ENCODE measurements at places on chromosomes 2 and 18.
A peak's percentile ranks its signal among the peaks of the same experiment; 100 is the strongest.

DNA sequence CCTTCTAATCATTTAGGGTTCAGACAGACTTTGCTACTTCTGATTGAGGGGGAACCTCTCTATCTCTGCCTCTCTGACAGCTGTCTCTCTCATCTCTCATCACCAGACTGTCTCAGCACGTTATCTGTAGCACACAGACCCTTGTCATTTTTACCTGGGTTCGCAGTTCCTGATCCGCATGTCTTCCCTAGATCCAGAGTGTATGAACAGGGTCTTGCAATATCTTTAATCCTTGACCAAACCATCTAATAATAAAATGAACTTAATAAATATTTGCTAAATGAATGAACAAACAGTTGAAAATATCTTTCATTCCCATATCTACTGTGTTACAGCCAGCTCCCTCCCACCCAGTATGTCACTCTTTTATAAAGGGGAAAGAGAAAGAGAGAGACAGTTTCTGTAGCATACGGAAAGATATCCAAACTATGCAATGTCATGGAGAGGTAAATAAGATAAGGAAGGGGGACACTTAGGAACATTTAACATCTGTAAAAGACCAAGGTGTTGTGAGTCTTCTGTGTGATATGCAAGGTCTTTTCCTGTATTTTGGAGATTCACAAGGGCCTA, 507.6 kb downstream of the SUCLG1 start:
- no peak for DNase-seq

DNA sequence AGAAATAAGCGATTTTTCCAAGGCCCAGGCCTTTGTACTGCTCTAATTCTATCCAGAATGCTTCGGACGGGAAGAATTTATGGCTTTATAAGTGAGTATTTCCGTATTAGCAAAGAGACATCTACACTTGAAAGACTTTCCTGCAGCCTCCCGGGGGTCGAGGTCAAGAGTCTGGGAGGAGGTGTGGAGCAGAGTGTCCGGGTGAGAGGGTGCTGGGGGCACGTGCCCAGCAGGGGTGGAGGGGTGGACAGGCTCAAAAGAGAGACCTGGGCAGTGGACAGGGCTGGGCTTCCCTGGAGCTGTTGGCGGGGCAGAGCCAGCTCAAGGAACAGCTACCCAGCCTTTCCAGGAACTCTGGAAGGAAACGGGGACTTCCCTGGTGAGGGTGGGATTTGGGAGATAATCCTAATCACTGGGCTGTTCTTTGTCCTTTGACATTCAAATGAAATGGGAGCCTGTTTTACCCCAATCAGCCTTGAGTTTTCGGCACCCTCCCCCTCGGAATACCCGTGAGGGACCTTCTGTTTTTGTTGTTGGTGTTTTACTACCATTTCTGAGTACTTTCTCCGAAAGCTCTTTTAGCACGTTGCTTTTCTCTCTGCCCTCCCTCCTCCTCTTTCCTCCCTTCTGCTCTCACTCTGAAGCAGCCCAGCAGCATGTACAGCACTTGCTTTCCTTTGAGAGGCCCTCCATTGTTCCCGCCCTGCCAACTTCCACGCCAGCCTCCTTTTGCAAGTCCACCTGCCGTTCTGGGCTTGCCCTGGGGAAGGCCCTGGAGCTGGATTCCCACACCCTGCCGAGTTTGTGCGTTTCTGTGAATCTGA, 164.7 kb downstream of the AGAP1 start:
- peak; percentile 80 for DNase-seq

DNA sequence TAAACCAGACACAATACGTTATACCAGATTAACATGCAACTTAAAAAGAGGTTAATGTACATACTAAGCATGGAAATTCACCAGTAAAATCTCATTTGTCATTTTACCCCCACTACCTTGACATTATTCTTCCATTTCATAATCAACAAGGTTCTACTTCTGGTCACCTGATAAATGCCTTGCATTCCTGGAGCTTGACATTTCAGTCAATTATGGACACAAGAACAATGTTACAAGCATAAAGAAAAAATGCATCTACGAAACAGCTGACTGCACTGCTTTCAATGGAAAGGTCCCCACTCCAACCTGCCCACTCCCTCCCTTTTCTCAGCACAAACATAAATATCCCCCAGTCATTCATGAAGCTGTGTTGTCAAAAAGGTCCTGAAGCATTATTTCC, 31.4 kb downstream of the ARL5A start:
- no peak for DNase-seq

DNA sequence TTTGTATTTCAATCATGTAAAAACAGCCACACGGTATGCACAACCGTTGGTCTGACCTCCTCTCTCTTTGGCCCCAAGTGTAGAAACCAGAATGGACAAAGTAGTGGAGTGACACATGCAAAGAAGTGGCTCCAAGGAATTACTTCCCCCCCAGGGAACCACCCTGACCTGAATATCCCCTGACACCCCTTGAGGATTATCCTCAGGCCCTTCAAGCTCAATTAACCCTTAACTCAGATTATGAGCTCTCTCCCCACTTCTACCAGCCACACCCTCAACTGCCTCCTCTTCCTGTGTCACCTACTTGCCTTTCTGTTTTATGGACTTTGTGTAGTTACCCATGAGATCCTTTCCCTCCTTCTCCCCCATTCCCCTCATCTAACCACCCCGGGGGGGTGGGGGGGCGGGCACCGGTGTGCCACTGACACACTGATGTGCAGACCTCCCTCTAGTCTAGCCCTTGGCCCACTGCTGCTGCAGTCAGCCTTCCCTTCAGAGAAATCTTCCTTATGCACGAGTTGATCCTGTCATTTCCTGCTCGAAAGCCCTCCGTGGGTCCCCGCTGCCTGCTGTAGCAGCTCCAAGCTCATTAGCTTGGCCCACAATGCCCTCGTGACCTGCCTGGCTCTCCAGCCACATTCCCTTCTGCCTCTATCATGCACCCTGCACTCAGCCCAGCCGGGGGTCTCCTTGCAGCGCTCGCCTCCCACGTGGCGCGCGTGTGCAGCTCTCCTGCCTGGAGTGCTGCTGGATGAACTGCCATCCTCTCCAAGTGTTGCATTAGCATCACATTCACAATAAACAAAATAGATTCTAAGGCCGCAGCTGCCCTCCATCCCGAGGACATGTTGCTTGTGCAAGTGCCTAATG, 40.1 kb upstream of the TMEM177 start:
- DNase-seq, result peak; percentile 34

GRCh38 chr2:38959938-38960608, 70.4 kb downstream of the ARHGEF33 start:
- DNase-seq, result peak; percentile 82

DNA sequence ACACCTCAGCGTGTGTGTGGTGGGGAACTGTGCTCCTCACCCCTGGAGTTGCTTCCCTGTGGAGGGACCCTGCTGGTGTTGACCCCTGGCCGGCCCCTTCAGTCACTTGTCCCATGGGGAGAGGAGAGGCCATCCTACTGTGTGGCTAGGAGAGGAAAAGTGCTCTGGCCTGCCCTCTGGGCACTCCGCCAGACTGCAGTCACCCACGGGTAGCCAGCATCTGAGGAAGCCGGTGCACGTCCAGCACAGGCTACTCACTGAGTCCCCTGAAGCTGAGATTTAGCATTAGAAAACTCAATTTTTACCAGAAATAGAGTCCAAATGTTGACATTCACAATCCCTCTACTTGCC, 211.5 kb upstream of the RAB6C start:
- DNase-seq, result no peak

DNA sequence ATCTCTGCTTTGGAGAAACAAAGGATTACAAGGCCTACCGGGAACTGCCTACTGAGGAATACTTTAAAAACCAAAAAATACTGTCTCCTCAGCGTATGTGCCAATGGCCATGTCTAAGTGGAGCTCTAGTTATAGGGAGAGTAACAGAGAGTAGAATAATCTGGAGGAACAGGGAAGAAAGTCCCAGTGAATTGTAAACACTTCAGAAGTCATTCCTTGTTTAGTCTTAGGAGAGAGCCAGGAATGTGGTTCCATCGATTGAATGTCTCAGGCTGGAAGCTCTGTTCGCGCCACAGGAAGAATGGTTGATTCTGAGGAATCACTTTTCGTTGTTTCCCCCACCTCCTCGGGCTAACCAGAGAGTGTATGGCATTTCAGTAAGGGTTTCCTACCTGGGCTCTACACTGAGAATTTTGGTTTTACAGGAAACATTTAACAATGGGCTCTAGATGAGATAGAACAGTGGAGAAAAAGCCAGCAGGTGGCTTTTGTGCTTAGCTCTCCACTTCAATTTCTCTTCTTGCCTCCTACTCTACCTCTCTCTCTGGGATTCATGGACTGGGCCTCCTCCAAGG, 88.7 kb downstream of the ACVR1 start:
- no peak for DNase-seq

DNA sequence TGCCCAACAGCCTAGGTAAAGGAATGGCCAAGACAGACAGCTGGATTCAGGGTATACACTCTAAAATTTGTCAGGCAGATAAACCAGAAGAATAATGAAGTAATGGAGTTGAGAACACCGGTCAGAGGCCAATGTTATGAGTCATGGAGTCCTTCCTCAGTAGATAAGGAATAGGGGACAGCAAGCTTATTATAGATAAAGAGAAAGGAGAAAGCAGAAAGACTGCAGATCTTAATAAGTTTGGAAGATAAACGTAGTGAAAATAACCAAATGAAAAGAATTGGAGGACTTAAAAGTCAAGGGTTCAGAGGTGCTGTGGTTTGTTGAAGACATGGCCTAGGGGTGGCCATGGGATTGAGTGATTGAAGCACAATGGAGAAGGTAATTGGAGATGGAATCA, 63.5 kb upstream of the NFE2L2 start:
- no peak for DNase-seq

DNA sequence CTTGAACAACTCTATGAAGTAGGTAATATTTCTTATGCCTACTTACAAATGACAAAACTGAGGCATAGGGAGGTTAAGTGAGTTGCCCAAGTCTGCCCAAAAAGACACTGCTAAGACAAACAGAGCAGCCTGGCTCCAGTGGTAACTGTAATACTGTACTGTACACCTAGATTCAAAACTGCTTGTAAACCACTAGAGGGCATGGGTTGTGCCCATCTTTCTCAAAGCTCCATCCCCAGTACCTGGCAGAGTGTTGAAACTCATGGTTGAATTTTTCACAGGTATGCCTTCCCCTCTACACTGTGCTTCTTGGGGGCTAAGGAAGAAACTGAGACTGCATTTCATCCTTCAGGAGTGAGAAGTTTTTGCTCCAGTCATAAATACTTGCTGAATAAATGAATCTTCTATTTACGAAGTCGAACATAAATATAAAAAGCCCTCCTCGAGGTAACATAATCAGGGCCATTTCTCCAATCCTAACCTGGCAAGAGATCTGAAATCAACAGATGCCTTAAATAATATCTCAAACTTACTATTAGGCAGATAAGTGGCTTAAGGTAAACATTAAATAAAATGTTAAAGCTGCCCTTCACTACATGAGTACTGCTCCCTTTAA, 2.0 kb downstream of the PPP4R1 start:
- peak; percentile 37 for DNase-seq

- peak; percentile 47 for DNase-seq
Measured at GRCh38 chr18:741931-742512, 29.6 kb upstream of the ENOSF1 start.

GRCh38 chr2:134671513-134671912, 47.3 kb downstream of the TMEM163 start:
- no peak for DNase-seq

GRCh38 chr2:217804338-217804737, 198.5 kb downstream of the TNS1 start:
- DNase-seq, result no peak

DNA sequence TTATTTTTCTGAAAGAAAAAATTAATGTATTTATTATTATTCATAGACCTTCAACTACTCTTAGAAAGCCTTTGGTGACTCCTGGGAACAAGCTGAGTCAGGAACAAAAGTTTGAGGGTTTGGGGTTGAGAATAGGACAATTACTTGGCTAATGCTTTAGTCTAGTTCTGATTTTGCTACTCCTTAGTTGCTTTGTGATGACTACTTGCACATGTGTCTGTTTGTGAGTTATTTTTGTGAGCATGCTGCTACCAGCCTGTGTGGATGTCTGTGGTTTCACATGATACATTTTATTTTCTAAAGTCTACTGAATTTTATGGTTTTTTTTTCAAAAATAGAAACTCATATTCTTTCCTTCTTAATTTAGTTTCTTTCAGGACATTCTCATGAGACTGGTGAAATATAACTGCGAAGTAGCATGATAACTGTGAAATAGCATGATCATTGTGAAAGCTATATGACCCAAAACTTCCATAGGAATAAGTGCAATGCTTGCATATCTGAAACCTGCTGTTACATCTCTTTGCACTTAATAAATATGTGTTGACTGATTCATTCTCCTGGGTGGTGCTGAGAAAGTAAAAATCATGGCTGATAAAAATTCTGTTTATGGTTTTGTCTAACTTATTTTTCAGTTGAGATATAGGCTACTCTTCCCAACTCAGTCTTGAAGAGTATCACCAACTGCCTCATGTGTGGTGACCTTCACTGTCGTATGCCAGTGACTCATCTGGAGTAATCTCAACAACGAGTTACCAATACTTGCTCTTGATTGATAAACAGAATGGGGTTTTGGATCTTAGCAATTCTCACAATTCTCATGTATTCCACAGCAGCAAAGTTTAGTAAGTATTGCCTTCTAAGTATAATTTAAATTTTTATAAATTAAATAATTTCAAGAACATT, 17.9 kb upstream of the IL18R1 start:
- no peak for DNase-seq

DNA sequence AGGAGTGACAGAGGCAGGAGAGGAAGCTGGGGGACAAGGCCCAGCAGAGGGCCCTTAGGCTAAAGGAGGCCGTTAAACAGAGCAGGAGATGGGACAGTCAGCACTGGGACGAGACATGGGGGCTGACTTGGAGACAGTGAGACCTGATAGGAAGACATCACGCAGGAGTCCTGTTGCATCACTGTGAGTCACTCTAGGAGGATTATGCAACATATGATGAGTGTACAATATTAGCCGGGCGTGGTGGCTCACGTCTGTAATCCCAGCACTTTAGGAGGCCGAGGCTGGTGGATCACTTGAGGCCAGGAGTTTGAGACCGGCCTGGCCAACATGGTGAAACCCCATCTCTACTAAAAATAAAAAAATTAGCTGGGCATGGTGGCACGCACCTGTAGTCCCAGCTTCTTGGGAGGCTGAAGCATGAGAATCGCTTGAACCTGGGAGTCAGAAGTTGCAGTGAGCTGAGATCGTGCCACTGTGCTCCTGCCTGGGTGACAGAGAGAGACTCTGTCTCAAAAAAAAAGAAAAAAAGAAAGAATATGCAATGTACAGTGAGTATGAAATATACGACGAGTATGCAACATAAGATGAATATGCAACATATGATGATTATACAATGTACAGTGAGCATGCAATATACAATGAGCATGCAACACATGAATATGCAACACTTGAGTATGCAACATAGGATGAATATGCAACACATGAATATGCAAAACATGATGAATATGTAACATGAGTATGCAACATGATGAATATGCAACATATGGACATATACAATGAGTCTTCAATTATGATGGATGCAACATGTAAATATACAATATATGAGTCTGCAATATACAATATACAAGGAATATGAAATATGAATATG, 83.3 kb upstream of the ID2 start:
- DNase-seq, result no peak
